ENCODE measurements at places on chromosomes 3 and 15.
A peak's percentile ranks its signal among the peaks of the same experiment; 100 is the strongest.

- no peak for DNase-seq
Measured at GRCh38 chr3:95350049-95350448, 1287.2 kb downstream of the NSUN3 start.

GRCh38 chr3:170961616-170962400 lies 53.4 kb upstream of the EIF5A2 start:
- no peak for DNase-seq

DNA sequence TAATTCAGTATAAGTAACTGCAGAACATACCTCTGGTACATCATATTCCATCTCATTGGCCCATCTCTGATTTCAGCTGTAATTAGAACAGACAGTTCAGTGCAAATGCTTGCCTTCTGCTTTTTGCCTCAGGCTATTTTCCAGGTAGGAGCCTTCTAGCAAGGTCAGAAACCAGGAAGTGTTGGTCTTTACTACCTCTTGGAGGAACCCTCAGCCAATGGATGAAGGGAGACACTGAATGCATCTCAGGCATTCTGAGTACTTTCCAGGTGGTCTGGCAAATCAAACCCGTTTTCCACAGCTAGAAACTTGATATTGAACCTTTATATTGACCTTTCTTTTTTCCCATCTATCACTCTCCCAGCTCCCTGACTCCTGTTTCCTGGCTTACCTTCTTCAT lies 348.5 kb upstream of the SOX2 start:
- DNase-seq: no peak

DNA sequence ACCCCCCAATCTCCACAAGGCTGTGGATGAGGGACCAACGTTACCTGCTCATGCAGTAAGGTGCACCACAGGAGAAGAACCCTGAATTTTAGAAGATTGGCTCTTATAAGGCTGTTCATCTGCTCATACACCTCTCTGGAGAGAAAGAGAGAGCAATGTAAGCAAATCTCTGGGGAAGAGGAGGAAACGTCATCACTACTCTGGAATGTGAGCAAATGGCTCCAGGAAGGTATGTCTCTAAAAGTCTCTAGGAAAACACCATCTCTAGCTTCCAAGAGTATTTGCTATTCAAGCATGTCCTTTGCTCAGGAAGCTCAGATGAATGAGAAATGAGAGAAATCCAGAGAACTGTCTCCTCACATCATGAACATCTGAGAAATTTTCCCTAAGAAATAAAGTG lies 235.4 kb downstream of the TBL1XR1 start:
- no peak for DNase-seq

GRCh38 chr3:193905541-193906396 lies 230.2 kb upstream of the HES1 start:
- no peak for DNase-seq

- no peak for DNase-seq
Measured at GRCh38 chr3:8223766-8224165, 277.9 kb upstream of the LMCD1 start.

- no peak for DNase-seq
Measured at GRCh38 chr3:95227092-95227491, 1164.2 kb downstream of the NSUN3 start.

- DNase-seq: no peak
Measured at GRCh38 chr15:35319354-35319753, 226.6 kb downstream of the DPH6 start.

GRCh38 chr3:126607214-126607908 lies 47.6 kb downstream of the TXNRD3 start:
- no peak for DNase-seq

- no peak for DNase-seq
Measured at GRCh38 chr3:100600181-100601042, 9.0 kb upstream of the ADGRG7 start.

GRCh38 chr3:41364736-41365135 lies 165.4 kb downstream of the CTNNB1 start:
- DNase-seq: no peak

- DNase-seq: no peak
Measured at GRCh38 chr15:44545913-44546802, 9.2 kb downstream of the EIF3J start.

- no peak for DNase-seq
Measured at GRCh38 chr15:88337993-88338392, 81.5 kb upstream of the NTRK3 start.

GRCh38 chr3:53075743-53076140 lies 29.9 kb upstream of the SFMBT1 start:
- DNase-seq: no peak

GRCh38 chr15:30990036-30990435 lies 1.4 kb downstream of the MTMR10 start:
- DNase-seq: no peak

GRCh38 chr15:91049378-91050127 lies 27.2 kb upstream of the VPS33B start:
- DNase-seq: no peak

GRCh38 chr15:20349774-20350498 lies 191.7 kb downstream of the GOLGA6L6 start:
- DNase-seq: no peak

- peak; percentile 63 for DNase-seq
Measured at GRCh38 chr3:183428447-183429211, at the start of gene MCF2L2. MCF2L2 (minus strand) TSS chr3:183428619; CDS start chr3:183427977, 642 bp downstream.

DNA sequence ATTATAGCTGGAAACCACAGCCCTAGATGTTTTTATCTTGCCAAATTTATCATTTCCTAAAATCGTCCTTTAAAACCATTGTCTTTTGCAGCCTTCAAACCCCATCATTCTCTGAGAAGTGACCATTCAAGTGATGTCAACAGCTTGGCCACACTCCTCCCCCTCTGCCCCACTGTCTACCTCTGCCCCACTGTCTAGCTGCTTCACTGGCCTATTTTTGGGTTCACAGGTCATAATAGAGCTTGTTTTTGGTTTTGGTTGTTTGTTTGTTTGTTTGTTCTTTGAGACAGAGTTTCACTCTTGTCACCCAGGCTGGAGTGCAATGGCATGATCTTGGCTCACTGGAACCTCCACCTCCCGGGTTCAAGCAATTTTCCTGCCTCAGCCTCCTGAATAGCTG lies 93.2 kb upstream of the IL12A start:
- no peak for DNase-seq

- no peak for DNase-seq
Measured at GRCh38 chr3:136490646-136491405, 240.7 kb downstream of the PCCB start.

GRCh38 chr15:81171286-81171685 lies 25.4 kb upstream of the IL16 start:
- no peak for DNase-seq

- no peak for DNase-seq
Measured at GRCh38 chr3:128970740-128971047, 23.2 kb downstream of the CFAP92 start.

DNA sequence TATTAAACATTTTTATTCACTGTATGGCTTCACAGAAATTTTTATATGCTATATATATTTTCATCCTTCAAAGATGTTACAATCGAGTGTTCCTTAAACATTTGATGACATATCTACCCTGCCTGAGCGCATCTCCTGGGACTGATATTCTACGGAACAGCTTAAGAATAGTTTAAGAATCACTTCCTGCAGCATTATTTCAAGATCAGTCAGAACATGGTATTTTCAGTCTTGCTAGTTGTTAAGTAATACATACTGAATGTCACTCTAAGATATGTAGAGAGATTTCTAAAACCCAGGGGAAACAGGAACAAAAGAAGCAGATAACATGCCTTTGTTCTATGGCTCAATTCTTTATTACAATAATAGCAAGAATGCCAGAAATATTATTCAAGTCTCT lies 8.7 kb downstream of the COL8A1 start:
- DNase-seq: no peak

GRCh38 chr3:119635719-119636118 lies 24.7 kb downstream of the POPDC2 start:
- DNase-seq: no peak

DNA sequence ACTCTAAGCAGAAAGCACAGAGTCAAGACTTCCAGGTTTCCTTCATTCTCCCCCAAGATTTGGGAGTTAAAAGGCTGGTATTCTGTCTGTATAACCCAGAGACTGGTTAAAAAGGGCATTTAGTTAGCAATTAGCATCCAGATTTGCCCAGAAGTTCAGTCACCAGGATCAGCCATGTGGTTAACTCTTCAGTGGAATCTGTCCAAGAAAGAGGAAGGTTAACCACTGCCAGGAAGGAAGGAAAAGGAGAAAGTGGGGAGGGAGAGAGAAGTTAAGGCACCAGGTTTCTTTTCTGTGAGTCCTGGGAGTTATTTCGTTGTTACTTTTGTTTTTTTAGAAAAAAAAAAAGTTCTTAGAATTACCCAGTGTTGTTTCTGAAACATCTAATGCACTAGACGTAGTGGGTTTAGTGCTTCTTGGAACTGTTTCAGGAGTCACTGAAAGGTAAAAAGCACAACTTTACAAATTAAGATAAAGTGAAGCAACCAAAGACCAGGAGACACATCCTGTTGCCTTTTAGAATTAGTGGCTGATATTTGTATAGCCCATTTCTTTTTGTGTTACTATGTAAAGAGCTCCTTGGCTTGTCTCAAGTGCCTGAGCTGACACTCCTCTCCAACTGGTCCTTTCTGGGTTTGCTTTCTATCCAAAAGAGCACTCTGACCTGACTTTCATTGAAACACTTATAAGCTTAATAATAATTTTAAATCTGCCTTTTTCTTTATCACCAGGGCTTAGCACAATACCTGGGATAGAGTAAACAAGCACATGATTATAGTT lies 128.6 kb downstream of the ABI3BP start:
- DNase-seq: no peak

DNA sequence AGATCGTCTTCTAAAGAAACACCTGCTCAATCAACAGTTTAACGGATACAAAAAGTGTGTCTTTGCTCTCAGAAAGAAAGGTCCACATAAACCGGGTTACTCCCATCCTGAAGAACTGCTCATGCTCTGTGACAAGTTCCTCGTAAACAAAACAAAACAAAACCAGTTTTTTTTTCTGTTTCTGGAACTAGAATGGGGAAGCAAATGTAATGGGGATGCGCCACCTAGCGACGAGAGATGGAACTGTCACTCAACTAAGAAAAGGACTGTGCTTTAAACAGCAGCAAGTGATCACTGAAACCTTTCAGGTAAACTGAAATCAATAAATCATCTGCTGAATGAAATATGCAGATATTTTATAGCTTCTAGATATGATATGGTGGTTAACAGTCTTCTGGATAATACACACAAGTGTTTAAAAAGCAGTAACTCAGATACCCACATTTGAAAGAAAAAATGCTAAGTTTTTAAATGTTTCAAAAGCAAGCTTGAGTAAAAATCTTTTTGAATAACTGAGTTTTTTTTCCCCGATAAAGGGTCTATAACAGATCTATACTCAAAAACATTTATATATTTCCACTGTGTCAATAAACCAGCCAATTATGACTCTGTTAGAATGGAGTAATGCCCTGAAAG lies 10.9 kb downstream of the TM2D3 start:
- DNase-seq: peak; percentile 57

- no peak for DNase-seq
Measured at GRCh38 chr15:68578175-68578979, 416 bp upstream of the CORO2B start.

GRCh38 chr3:124097362-124098131 lies 105.6 kb upstream of the ROPN1 start:
- DNase-seq: no peak

GRCh38 chr3:125633767-125634166 lies 38.5 kb upstream of the OSBPL11 start:
- DNase-seq: no peak

DNA sequence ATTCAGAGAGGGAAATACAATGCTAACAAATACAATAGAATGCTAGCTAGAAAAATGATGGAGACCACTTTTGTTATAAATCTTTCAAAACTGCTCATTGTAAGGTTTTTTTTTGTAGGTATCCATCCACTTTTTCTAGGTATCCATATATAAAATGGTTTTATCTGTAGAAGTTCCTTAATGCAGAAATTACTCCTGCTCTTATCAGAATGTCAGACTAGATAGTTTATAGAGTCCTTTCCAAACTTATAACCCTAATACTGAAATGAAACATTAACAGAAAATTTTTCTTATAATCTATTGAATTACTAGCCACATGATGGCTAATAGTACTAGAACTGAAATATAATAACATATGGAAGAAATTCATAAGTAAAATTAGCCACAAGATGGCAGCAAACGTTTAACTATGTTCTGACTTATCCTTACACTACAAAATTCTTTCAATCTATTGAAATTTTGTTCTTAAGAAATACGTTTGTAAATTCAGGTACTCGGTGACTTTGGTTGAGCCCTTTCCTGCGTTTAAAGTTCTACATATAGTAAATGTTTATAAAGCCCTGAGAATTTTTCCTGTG lies 58.5 kb downstream of the ECT2 start:
- DNase-seq: no peak

DNA sequence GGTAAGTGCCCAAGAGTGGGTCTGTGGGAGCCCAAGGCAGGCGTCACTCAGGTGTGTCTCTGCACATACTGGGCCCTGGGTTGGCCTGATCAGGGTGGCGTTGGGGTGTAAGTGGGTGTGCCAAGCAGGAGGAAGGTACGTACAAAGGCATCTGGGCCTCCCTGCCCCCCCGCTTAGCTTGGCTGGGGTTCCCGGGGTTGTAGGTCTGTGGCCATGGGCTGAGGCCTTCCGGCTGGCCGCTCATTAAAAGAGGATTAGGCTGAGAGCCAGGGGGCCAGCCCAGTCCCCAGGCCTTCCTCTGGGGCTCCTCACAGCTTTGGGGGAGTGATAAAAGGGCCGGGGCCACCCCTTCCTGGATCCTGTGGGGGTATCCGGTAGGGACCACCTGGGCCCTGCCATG lies 13.3 kb downstream of the SEMA3F start:
- no peak for DNase-seq

DNA sequence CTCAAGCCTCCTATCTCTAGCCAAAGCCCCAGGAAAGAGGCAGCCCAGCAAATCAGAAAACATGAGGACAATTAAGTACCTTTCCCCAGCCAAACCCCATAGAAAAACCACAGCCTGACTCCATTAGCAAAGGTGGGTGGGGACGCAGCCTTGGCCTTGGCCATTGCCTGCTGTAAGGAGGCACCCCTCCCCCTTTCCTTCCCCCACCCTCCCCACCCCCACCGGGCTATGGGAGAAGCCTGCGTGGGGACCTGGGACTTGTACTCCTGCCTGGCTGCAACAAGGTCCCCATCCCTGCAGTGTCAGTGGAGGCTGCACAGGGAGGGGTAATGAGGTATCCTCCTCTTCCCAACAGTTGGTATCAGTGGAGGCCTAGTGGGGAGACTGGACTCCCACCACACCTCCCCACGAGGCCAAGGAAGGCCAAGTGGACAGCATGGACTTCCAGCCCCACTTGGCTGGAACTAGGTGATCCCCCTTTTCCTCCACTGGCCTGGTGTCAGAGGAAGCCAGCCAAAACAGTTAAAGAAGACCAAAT lies 20.5 kb downstream of the PRR23E start:
- no peak for DNase-seq

GRCh38 chr3:69197922-69198530 lies 75.6 kb upstream of the LMOD3 start:
- peak; percentile 66 for DNase-seq

DNA sequence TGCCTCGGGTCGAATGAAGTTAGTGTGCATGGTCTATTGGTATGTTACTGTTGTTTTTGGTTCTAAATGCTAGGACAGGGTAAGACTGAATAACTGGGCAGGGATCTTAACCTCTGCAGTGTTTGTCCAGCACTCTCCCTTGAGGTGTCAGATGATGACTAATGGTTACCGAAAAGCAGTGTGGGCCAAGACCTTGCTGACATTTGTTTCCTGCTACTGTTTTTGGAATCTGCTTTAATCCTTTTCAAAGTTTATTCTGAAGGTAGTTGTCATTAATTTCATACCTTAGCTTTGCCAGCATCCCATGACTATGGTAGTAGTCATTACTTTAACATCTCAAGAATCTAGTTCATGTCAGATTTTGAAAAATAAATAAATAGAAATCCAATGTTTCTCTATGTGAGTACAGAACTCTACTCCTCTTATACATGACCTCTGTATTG lies 117.0 kb downstream of the P3H2 start:
- DNase-seq: no peak

Data from effector memory CD4-positive, alpha-beta T cell (primary cell).